Right forelimb (tissue), 1 donor: ENCODE measurements at places on chromosomes 4 and X.

DNA sequence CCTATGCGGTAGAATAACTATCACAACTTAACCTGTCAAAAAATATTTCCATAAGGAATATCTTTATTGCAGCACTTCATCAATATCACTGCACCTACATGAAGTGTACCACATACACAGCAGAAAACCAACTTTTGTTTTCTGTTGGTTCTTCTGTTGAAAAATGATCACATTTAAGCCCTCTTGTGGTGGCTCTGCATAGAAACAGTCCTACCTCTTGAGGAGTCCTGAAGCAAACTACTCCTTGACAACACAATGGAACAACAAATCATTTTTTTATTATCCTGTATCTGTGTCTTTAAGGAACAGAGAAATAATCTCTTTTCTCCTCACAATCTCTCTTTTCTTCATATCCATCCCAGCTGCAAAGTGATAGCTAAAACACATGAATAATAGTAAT lies 39.8 kb upstream of the ATOH1 start:
- no peak for DNase-seq

DNA sequence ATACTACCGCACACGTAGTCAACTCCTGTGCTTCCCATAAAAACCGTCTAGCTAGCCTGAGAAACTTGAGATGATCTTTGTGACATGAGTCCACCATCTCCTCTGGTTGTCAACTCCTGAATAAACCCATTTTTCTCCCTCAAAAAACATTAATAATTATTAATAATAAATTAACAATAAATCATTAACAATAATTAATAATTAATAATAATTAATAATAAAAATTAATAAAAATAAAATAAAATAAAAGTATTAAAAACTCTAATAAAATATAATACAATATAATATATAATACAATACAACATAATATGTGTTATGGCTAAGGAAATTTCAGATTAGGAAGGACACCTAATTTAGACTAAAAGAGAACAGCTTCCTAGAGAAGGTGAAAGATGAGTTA lies 20.7 kb upstream of the TMPRSS11E start:
- DNase-seq = no peak

GRCh38 chr4:41360214-41360920 lies 103.6 kb downstream of the UCHL1 start:
- peak; percentile 86 for DNase-seq

DNA sequence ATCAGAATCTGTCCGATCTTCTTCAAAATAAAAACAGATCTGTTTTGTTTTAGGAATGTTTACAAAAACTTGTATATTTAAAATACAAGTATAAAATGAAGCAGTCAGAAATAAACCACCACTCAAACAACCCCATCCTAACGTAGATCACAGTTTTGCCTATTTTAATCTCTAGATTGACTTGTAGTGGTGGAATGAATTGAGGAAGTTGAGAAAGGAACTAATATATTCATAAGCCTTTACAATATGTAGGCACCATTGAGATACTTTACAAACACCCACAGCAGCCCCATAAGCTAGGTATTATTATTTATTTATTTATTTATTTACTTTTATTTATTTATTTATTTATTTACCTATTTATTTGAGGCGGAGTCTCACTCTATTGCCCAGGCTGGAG lies 52.3 kb upstream of the KLF3 start:
- no peak for DNase-seq
